ENCODE measurements at places on chromosomes 16 and 17. TPM values are rescaled to one million over a fixed set of nuclear protein-coding genes. Genes with fewer than 3 reads are reported as not detected.

LGALS9C gene
- not detected for total RNA-seq

DNA sequence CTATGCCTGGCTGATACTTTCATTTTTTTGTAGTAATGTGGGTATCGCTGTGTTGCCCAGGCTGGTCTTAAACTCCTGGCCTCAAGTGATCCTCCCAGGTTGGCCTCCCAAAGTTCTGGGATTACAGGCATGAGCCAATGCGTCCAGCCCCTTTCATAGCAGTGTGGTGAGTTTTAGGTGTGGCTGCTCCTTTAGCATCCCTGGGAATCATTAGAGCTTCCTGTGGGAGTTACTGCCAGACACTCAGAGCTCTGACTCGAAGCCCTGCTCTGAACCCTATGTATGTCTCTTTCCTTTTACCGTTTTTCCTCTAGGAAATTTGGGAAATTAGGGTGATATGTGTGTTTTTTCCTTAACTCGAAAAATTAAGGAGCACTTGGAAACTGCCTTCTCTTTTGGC lies 44.5 kb downstream of the NDE1 start:
- no peak for DNase-seq

DNA sequence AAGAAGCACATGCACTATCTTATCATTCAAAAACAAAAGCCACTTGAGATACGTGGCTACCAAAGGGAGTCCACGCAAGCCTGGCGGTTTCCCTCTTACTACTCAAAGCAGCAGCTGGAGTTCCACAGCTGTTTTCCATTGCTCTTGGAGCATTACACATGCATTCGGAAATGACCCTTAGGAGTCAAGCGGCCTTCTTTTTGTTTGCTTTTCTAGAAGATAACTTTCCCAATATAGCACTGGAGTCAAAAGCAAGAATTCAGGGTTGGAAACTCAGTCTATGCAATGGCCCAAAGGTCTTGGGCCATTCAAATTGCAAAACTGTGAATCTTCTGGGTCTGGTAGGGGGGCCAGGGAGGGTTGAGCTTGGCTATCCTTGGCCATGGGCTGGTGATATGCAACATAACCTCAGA lies 97.8 kb upstream of the MAF start:
- DNase-seq: no peak

WNK4 gene
- 1.1 TPM for total RNA-seq

DNA sequence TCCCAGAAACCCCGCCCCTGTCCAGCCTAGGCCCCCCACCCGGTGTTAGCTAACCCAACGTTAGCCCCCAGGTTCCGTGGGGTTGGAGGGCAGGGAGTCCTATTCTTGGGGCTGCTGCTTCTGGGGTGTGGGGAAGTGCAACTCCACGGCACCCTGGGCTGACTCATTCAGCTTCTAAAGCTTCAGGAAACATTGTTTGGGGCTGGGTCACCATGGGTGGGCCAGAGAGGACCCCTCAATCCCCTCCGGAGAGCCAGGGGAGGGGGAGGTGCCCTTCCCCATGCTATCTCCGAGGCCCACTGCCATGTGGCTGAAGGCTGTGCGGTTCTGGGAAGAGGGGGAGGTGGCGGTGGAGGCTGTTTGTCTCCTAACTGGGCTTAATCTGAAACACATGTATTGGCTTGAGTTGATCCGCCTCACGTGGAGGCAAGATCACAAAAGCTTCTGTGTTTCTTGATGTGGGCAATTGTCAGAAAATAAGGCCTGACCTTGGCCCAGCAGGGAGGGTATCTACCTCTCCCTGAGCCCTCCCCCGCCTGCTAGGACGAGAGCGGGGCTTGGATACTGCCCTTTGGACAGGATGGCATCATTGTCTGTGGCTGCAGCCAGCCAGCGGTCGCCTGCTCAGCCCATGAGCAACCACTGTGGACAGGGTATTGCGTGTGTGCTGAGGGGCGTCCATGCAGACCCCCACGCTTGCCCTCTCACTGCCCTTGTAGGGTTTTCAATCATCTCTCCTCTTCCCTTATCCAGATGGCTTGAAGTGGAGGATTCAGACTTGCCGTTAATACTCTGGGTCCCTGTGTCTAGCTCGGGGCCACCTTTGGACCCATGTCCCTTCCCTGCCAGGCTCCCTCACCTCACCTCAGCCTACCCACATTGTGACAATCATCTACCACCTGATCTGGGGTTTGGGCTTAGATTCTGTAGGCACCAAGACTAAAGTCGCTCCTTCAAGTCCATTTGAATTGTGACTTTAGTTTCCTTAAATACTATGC lies 1.3 kb downstream of the SERPINF1 start:
- DNase-seq: no peak

DNA sequence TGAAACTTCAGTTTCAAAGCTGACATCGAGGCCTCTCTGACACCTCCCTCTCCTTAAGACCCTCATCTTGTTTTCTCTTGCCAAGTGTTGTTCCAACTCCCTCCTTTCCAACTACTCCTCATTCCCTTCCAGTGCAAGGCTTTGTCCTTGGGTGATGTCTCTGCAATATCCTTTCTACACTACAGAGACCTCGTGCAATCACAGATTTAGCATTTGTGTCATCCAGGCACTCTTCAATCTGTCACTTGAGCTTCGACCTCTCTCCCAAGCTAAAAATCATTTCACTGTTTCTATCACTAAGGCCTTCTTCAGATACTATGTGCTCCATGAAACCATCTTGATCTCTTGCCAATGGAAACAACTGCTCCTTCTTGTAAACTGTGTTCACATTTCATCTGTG lies 31.6 kb downstream of the TEKT3 start:
- DNase-seq: no peak

DNA sequence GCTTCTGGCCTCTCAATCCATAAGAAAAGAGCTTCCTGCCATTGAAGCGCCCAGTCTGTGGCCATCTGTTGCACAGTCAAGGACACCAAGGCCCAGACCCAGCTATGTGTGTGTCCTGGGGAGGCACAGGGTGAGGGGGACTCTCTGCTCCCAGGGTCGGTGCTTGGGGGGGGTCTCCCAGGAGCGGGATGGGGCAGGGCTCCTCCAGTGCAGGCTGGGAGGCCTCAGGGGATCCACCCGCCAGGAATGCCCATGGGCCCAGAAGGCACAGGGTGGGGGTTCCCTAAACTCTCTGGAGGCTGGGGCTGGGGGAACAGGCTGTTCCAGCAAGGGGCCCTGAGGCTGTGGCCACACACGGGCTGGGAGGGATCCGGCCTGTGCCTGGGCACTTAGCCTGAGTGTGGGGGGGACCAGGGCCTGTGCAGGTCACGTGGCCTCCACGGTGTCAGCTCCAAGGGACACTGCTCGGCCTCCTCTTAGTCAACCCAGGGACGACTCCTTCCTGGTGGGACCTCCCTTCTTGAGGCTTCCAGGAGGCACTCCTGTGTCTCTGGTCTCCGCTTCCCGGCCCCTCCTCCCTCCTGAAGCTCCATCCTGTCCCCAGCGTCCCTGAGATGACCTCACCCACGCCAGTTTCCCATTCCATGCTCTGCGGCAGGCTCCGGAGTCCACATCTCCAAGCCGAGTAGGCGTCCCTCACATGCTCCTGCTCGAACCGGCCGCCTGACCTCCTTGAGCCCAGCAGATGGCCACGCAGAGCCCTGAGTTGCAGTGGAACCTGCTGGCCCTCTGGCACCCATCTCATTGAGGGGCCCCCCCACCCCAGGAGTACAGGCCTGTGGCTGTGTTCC lies 23.1 kb upstream of the BAHCC1 start:
- no peak for DNase-seq

GRCh38 chr16:48405907-48406306 lies 20.7 kb upstream of the SIAH1 start:
- DNase-seq: no peak

- DNase-seq: no peak
These were observed 322.5 kb downstream of the C16orf95 start for GRCh38 chr16:86994651-86995171.

CCL16 gene
- total RNA-seq: not detected

RAMP2 gene
- total RNA-seq: not detected

SULT1A1 gene
- total RNA-seq: 12.7 TPM

XYLT1 gene
- 17.1 TPM for total RNA-seq

NUDT21 gene
- 304 TPM for total RNA-seq

GRCh38 chr17:4881761-4882555 lies 17.4 kb upstream of the C17orf107 start:
- peak; percentile 65 for DNase-seq

- DNase-seq: no peak
These were observed 123.6 kb upstream of the CRHR1 start for GRCh38 chr17:45660474-45660873.

PPM1E gene
- total RNA-seq: 0.07 TPM

Measured in activated T-cell treated with anti-CD3 and anti-CD28 coated beads, Interleukin-2, amount 50 U/mL, for 72 hours (primary cell).